Stimulated activated CD8-positive, alpha-beta memory T cell treated with anti-CD3 and anti-CD28 coated beads, Interleukin-15, amount 100 ng/mL, for 1 hour (primary cell): ENCODE measurements at places on chromosomes 13 and 19.

- no peak for DNase-seq
Observed at GRCh38 chr19:4539693-4540581, at the start of gene LRG1. TSS of gene LRG1 (minus strand) at chr19:4540036. CDS start at chr19:4540013, 23 bp downstream.

- DNase-seq: no peak
Observed at GRCh38 chr13:113815151-113816058, 48.5 kb downstream of the GAS6 start.

- DNase-seq: peak; percentile 98
Observed at GRCh38 chr19:7069042-7069903, at the start of gene ZNF557. TSS of gene ZNF557 (plus strand) at chr19:7069703. CDS start at chr19:7075075, 5,372 bp downstream.

DNA sequence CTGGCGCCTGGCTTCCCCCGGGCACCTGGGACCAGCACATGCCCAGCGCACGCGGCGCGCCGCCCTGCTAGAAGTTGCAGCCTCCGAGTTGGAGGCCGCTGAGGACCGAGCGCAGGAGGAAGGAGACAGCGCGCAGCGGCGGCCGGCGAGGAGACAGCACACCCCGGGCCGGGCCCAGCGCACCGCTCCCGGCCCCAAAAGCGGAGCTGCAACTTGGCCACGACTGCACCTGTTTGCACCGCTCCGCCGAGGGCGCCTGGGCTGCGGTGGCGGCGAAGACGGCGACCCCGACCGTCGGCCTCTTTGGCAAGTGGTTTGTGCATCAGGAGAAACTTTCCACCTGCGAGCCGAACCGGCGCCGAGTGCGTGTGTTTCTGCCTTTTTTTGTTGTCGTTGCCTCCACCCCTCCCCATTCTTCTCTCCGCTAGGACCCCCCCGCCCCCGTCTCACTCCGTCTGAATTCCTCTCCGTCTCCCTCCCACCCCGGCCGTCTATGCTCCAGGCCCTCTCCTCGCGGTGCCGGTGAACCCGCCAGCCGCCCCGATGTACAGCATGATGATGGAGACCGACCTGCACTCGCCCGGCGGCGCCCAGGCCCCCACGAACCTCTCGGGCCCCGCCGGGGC, at the start of gene SOX1:
TSS of gene SOX1 (plus strand) at position 34 of the 626 bp plus-strand sequence. CDS start at position 544, 510 bp downstream.
- DNase-seq: no peak

- DNase-seq: no peak
Observed at GRCh38 chr13:112622375-112622774, 34.4 kb upstream of the TUBGCP3 start.

GRCh38 chr19:5466072-5466471, 10.9 kb downstream of the ZNRF4 start:
- DNase-seq: no peak

GRCh38 chr19:7773841-7774240, 10.8 kb downstream of the CLEC4M start:
- no peak for DNase-seq

DNA sequence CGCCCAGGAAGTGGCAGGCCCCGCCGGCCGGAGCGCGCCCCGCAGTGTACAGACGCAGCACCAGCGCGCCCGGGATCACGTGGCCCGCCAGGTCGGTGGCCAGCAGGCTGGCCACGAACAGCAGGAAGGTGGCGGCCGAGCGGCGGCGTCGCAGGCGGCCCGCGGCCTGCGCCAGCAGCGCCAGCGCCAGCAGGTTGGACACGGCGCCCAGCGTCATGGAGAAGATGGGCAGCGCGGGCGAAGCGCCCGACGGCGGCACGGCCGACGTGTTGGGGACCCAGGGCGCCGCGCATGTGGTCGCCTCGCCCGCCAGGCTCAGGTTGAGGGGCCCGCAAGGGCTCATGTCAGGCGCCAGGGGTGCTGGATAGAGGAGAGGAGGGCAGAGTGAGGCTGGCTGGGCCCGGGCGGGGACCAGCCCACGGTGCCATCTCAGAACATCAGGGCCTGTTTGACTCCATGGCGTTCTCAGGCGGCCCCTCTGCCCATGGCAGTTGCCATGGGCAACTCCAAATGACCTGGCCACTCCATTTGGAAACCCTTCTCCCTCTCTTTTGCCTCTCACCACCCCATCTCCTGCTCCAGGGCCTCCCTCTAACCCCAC, 1.1 kb downstream of the PTGER1 start:
- DNase-seq: no peak

- no peak for DNase-seq
Observed at GRCh38 chr19:37763488-37763887, 15.9 kb downstream of the ZNF573 start.

- DNase-seq: no peak
Observed at GRCh38 chr13:113187883-113188665, 20.4 kb downstream of the PCID2 start.

- no peak for DNase-seq
Observed at GRCh38 chr13:56755181-56755935, 385.4 kb upstream of the PRR20A start.

DNA sequence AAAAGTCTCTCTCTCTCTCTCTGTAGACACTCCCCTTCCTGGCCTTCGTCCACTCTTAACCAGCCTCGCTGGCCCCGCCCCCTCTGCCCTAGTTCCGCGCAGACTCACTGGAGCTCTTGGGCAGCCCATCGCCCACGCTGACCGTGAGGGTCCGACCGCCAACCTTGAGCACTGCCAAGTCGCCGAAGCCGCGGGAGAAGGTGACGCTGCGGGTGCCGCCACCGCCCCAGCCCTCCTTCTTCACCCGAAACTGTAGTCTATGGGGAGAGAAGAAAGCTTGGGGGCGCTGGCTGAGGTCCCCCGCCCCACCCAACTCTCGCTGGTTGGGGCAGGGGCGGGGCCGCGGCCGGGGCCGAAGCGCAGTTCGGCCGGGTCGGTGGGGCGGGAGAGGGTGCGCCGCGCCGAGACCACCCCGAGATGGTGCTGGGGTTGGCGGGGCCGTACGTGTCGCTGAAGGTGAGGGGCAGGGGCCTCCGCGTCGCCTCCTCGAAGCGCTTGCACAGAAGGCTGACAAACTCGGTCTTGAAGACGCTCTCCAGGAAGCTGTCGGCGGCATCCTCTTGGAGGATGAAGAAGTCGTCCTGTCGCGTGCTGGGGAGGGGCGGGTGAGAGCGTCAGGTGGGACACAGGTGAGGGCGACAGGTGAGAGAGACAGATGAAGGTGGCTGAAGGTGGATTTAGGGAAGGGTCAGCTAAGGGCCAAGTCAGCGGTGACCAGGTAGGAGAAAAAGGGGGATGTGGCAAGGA, 12.6 kb upstream of the ZNF414 start:
- no peak for DNase-seq

DNA sequence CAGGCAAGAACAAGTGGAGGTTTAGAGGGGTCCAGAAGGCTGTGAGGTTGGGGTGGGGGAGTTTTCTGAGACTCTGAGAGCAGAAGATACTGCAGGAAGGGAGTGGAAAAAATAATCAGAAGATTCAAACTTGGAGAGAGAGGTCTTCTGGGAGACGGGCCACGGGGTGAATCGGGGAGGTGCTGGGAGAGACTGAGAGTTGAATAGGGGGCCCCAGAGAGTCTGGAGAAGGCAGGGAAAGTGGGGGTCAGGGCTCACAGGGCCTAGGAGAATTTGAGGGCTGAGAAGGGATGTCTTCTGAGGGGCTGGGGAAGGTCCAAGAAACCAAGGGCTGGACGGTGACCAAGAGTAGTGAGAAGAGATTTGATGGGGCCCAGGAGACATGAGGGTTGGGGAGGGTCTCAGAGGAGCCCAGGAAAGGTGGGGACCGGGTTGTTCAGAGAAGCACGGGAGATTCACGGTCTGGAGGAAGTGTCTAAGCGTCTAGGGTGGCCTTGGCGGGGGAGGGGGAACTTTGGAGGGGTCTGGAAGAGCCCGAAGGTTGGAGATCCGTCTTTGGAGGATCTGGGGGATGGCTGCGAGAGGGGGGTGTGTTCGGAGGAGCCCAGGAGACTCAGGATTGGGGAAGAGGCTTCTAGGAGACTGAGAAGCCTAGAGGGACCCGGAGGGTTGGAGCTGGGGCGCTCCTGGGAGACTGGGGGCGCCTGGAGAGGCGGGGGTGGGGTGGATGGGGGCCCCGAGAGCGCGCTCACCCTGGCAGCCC, 1.5 kb downstream of the KCNC3 start:
- DNase-seq: no peak

DNA sequence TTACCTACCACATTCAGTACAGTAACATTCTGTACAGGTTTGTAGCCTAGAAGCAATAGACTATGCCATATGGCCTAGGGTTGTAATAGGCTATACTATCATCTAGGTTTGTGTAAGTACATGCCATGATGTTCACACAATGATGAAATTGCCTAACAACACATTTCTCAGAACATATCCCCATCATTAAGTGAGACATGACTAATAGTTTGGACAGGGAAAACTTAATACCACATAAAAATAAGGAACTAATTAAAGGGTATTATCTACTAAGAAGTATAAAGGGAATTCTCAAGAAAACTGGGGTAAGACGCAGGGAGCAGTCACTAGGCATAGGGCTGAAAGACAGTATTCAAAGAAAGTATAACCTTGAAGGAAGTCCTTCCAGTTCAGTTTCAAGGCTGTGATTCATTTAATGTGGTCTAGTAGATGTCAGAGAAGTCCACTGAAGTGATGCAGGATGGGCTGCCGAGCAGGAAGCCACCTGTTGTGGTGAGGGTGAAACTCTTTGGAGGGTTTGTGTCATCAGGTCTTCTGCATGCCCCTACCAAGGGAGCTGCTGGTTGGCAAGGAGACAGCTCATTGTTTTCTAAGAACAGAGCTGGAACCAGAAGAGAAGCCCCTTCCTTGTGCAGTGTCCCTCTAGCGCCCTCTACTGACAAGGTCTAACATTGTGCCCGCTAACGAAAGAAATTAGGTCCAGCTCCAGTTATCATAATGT, 122.9 kb downstream of the OLFM4 start:
- DNase-seq: peak; percentile 1

DNA sequence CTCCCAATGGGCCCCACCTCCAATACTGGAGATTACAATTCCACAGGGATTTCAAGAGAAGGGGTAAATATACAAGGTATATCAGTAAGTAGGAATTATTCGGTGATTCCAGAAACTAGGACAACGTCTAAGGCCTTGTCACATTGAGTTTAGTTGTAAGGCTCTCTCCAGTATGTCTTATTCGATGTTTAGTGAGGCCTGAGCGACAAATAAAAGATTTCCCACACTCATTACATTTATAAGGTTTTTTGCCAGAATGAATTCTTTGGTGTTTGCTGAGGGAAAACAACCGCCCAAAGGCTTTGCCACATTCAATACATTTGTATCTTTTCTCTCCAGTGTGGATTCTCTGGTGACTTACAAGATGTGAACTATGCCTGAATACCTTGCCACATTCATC, 19.1 kb upstream of the ZNF841 start:
- DNase-seq: no peak

DNA sequence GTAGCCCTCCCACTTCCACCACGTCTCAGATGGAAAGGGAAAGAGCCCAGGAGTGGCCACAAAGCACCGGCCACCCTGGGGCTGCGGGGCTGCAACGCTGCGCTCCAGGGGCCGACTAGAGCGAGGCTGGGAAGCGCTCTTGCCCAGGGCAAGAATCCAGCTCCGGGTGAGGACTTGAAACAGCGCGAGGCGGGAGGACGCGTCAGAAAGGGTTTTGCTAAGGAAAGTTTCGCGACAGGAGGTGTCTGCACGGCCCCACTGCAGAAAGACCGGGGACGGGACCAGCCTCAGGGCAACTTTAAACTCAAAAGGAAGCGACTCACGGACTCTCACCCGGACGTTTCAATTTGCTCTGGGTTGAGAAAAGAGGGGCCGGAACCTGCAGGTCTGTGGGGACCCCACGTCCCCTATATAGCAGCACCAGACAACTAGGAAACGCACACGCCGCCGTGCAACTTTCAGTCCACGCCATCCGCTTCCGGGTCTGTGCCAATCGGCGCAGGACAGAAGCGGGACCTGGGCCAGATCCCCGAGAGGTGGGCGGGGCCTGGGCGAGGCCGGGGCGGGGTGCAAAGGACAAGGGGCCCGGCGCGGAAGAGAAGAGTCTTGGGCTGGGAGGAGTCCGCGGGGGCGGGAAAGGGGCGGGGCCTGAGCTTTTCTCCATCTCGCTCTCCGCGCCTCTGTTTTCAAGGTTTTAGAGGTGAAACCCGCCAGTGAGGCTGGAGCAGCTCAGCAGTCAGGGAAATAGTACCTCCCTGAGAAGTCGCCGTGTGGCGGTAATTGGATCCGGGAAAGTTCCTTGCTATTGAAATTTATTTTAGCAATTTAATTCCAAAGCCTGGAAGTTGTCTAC, at the start of gene ZNF816:
TSS of gene ZNF816 (minus strand) at position 488 of the 853 bp plus-strand sequence. CDS start 6,792 bp downstream, outside the sequence.
- peak; percentile 99 for DNase-seq

GRCh38 chr13:20326276-20326675, 94.2 kb upstream of the GJB6 start:
- DNase-seq: no peak

GRCh38 chr13:74758188-74758587, 624.0 kb upstream of the KLF12 start:
- DNase-seq: no peak

DNA sequence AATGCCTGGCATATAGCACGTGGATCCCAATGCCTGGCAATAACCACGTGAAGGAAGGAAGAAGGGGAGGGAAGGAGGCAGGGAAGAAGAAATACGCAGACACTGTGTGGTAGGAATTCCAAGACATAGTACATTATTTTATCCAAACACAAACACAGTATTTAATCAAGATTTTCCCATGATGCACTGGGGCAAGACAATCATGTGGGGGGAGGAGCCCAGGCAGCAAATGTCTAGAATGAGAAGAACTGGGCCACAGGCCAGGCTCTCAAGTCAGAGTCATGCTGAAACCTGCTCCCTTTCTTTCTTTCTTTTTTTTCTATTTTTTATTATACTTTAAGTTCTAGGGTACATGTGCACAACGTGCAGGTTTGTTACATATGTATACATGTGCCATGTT, 717.9 kb downstream of the UQCRFS1 start:
- DNase-seq: no peak

- no peak for DNase-seq
Observed at GRCh38 chr13:48896312-48896711, 79.4 kb upstream of the FNDC3A start.

DNA sequence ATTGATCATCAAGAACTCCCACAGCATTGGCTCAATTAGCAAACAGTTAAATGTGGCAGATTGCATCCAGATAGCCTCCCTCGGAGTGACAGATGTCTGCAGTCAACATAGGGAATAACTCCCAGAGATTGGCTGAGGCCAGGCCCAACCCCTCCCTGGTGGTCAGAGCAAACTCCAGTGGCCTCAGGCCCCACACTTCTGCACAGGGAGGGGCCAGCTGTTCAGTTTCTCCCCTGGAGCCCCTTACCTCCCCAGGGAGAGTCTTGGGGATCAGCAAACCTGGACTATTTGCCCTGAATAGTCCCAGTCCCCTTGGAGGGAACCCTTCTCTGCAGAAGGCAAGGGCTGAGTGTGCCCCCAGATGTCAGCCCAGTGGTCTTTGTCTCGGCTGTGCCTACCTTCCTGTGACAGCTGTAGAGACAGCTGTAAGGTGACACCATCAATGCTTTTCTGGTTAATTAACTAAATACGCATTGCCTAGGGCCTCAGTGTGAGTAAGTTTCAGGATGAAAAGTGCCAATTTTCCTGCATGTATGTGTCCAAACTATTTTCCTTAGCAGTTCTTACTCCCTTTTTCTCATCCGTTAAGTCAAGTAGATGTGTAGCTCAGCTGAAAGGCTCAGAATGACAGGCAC, 102.7 kb upstream of the UQCRFS1 start:
- no peak for DNase-seq

- DNase-seq: no peak
Observed at GRCh38 chr13:45341799-45342500, 967 bp upstream of the TPT1 start.

GRCh38 chr19:50202386-50202785, 1.0 kb upstream of the MYH14 start:
- no peak for DNase-seq
